Ovary (tissue), 10 donors: ENCODE measurements at places on chromosomes 7 and 10.

GRCh38 chr7:23963461-23964165 lies 253.6 kb downstream of the STK31 start:
- no peak for DNase-seq

DNA sequence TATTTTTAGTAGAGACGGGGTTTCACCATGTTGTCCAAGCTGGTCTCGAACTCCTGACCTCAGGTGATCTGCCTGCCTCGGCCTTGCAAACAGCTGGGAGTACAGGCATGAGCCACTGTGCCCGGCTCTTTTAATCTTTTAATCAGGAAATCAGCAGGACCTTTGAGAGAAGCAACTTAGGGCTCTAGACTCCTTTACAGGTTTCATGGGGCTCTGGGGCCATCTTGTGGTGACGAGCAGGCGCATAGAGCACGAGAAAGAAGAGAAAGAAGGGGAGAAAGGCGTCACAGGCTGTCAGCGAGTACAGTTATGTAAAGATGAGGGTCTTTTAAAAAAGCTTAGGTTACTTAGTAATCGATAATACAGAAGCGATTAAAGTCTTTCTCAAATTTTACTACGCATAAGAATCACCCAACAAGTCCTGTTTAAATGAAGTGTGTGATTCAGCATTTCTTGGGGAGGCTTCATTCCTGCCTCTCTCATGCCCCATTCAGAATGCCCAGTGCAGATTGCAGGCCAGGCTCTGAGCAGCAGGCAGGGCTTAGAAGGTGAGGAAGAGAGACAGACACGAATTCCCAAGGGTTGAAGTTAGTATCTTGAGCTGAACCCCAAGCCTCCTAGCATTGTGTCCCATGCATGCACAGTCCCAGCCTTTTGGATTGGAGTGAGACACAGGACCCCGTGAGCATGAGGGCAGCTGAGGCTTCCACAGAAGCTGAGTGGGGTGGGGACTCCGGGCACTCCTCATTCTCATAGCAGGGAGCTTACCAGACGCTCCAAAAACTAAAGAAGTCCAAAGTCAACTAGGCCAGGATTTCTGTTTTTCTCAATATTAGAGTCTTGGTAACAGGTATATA lies 23.6 kb upstream of the PFKP start:
- DNase-seq = no peak

DNA sequence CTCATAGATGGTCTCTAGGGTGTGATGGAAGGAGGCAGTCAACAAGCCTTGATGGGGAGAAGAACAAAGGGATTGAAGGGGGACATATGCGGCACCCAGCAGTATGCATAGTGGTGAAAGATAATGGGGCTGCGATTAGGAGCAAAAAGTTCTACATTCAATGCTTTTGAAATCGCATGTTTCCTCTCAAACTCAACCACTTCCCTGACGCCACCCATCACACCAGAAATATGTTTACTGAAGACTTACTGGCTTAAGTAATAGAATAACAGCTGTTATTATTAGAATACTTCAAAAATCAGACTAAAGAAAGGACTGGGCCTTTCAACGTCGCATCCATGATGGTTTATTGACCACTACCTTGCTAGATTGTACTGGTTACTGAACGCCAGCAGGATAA lies 31.5 kb downstream of the MKRN1 start:
- DNase-seq = no peak

DNA sequence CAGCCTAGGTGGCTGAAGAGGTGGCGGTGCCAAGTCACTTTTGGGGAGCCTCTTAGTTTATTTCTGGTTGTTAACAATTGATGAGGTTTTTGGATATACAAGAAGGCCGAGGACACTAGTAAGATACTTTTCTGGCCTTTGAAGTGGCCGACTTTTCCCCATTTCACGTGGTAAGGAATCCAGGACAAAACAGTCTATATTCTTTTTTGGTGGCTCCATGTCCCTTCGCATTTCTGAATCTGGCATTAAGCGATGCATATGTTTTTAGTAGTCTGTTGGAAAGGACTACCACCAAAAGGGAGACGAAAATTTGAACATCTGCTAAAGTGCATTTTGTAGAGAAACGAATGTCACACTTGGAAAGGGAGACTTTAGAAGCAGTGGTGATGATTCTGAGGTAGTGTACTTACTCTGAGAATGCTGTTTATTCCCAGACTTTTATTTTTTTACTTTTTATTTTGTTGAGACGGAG lies 1.5 kb downstream of the MLLT10 start:
- no peak for DNase-seq

DNA sequence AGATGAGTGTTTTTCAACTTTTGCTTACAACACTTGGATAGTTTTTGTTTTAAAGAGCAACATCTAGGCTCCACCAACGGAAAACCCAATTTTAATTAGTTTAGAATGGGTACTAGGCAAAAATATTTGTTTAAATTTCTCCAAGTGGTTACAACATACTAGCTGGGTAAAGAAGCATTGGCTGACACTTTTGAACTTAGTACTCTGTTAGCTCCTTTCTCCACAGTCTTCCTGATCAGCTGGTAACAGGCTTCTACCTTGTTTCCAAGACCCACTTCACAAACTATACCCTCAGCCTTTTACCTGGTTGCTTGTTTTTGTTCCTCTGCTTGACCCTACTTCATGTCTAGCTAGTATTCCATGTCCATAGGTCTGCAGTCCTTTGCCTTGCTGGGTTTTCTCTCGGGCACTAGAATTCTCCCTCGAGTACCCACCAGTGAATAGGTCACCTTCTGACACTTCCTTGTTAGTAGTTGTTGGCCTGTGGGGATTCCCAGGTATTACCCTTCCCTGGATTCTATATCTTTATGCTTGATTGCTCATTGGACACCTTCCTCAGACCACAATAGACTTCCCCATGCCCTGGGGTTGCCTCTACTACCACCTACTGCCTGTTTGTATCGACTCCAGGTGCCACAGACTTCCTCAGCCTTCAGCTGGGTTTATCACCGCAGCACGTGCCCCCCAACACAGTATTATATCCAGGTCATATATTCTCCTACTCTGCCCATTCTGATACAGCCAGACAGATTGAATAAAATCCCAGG lies 42.0 kb downstream of the PRPS1L1 start:
- no peak for DNase-seq

- no peak for DNase-seq
Observed at GRCh38 chr7:123757095-123757494, 8.3 kb upstream of the WASL start.
